Memory B cell (primary cell): ENCODE measurements at places on chromosomes 5 and 9.

DNA sequence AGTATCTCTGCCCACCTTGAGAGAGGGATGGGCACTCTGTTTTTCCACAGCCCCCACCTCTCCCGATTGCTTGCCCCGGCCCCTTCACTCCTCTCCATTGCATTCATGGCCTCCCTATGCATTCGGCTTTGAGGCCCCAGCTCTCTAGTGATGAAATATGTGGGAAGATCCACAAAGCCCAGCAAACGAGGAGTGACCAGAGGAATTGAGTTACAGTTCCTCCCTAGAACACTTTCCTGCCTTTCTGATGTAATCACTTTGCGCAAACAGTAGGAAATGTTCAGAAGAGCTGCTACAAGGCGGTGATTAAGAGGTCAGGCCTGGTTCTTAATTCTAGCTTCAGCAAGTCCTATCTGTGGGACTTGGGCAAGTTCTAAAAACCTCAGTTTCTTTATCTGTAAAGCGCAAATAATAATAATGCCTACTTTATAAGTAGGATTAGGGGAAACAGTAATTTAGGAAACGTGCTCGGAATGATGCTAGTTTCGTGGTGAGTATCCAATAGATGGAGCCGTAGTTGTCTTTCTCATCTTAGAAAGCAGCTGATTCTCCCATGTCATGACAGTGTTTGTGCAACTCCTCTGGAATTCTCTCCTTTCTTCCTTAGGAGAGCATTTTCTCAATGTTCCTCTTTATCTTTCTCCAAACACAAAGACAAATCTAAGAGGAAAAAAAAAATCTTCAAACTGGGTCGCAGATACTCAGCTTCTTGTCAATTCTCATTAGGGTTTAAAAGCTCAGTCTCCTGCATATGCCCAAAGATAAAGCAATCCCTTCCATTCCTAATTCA, 99.5 kb upstream of the MSX2 start:
- no peak for DNase-seq

DNA sequence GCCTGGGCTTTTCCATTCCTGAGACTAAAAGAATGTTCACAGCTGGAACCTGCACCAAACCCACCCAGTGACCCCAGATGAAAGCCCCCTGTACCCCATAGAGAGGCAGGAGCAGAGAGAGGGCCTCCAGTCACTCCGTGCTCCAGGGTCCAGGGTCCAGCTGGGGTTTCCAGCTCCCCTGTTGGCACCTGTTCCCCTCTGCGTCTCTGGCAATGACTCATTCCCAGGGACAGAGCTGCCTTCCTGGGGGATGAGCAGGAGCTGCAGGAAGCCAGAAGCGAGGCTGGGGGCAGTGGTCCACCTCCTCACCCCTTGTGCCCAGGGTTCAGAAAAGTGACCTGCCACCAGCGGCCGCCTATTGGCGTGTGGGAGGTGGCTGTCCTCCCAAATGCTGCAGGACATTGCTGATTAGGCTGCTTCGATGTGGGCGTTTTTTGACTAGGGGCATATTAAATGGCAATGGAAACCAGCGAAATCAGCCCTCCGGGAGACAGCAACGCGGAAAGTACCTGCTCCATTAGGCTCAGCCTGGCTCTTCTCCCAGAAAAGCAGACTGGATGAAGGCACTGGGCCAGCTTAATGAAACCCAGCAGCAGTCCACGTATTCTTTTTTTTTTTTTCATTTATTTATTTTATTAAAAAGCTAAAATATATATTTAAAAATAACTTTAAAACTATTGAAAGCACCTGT, 97.4 kb downstream of the DAP start:
- DNase-seq, result no peak

GRCh38 chr5:10678244-10678643, 82.8 kb downstream of the DAP start:
- DNase-seq, result no peak

DNA sequence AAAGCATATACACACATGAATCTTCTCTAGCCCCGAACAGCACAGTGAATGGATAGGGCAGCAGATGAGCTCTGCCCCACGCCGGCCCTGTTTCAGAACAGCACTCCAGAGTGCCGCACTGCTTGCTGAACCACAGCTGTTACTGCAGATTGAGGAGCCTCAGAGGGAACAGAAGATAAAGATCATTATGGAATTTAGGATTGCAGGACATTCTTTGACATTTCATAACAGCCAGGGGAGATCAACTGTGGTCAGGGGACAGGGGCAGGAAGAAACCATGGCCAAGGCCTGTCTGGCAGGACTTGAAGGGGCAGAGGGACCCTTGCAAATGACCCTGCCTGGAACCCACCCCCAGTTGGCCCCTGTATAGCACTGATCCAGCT, 20.6 kb downstream of the IRF1 start:
- DNase-seq, result no peak

DNA sequence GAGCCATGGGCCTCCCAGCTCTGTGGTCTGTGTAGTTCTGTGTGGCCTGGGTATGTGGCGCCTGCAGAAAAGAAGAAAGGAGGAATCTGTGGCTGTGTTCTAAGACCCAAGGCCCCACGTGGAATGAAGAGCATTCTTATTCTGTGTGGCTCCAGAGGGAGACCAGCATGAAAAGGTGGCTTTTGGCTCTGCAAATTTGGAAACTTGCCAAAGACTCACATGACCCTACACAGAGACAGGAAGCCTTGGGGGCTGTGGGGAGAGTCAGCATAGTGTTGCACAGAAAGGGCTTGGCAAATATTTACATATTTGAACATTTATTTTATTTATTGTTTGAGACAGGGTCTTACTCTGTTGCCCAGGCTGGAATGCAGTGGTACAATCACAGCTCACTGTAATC, 193.3 kb downstream of the TMEM38B start:
- no peak for DNase-seq

GRCh38 chr5:10552183-10553143, 11.4 kb upstream of the ANKRD33B start:
- DNase-seq, result no peak

DNA sequence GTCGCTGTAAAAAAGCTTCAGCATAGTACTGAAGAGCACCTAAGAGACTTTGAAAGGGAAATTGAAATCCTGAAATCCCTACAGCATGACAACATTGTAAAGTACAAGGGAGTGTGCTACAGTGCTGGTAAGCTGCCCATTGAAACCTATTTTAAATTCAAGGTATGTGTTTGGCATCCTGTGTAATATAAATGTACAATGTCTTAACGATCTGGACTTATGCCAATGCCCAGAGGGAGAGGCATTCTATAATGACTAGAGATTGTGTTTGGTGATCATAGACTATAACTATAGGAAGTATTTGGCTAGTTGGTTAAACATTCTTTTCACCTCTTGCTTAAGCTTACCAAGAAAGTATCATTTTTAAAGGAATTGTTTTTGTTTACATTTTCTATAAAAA, 95.7 kb downstream of the INSL6 start:
- DNase-seq, result no peak

GRCh38 chr5:87413343-87413645, 564 bp upstream of the CCNH start:
- DNase-seq, result no peak

- DNase-seq, result no peak
Observed at GRCh38 chr9:114745108-114745848, 60.6 kb downstream of the TNFSF15 start.

- no peak for DNase-seq
Observed at GRCh38 chr5:9799606-9800005, 169.5 kb upstream of the TAS2R1 start.

DNA sequence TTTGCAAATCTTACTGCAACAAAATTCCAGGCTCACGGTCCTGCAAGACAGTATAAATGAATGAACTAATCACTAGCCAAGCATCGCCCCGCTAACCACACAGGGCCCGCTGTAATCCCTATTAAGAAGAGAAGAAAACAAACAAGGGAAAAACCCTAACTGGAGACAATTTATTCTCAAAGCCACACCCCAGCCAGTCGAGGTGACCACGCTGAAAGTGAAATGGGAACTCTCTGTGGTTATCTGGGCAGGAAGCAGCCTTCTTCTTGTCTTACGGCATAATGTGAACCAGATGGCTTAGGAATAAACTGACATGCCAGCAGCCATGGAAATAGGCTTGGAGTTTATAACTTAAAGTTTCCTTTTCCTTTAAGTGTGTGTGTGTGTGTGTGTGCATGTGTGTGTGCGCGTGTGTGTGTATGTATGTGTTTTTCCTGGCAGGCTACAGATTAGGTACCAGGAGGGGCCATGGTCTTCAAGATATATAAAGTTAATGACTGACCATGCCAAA, 120.2 kb downstream of the SEMA6A start:
- no peak for DNase-seq

DNA sequence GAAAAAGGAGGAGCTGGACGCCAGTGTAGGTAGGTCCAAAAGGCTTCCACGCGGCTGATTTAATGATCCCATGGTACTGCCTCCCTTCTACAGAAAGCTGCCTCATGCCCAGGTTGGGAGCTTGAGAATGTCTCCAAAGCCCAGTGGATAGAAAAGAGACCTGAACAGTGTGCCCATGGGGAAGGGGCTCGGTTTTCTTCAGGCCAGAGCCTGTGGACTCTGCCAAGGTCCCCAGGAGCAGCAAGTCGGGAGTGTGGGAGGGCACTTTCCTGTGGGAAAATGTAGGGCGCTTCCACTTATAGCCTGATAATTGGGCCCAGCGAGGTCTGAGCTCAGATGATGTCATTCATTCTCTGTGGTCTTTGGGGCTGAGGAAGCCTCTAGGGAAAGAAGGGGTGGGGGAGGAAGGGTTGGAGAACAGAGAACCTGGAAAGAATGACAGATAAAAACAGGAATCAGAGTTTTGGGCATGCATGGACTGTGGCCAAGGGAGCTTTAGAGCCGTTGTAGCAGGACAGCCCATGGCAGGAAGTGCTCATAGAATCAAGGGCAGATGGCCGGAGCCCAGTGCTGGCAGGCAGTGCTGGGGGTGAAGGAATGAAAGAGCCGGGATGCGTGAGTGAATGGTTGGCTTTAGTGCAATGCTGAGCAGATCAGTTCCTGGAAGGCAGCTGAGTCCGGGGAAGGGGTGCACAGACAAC, 42.5 kb upstream of the SH3PXD2B start:
- no peak for DNase-seq

DNA sequence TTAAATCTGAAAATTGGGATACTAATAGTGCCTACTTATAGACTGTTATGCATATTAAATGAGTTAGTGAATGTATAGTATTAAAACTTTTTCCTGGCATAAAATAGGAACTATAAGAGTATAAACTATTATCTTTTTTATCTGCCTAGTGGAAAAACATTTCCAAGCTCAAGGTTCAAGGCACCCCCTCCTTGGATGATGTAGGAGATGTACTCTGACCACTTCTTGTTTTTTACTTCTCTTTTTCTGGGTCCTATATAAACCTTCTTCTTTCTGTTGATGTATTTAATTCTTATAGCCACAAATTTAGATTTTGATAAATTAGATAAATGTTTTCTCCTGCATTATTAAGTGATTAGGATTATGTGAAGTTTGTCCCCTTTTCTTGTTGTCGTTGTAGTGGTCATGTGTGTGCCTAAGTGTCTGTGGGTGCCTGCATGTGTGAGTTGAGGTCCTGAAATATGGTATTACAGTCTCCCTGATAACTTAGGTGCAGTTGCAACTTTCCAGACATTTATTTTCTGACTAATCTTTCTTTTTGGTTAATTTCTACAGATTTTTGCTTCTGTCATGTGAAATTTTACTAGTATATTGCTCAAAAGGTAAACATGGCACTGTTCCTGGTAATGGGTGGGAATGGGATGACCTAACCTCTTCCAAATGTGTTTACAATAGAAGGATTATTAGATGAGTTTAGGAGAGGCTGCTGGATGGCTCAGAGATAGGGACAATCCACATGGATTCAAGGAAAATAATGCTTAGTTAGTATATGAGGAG, 160.8 kb upstream of the CDKN2B start:
- DNase-seq, result no peak

GRCh38 chr9:87725356-87725899, 491 bp upstream of the CTSL start:
- no peak for DNase-seq

DNA sequence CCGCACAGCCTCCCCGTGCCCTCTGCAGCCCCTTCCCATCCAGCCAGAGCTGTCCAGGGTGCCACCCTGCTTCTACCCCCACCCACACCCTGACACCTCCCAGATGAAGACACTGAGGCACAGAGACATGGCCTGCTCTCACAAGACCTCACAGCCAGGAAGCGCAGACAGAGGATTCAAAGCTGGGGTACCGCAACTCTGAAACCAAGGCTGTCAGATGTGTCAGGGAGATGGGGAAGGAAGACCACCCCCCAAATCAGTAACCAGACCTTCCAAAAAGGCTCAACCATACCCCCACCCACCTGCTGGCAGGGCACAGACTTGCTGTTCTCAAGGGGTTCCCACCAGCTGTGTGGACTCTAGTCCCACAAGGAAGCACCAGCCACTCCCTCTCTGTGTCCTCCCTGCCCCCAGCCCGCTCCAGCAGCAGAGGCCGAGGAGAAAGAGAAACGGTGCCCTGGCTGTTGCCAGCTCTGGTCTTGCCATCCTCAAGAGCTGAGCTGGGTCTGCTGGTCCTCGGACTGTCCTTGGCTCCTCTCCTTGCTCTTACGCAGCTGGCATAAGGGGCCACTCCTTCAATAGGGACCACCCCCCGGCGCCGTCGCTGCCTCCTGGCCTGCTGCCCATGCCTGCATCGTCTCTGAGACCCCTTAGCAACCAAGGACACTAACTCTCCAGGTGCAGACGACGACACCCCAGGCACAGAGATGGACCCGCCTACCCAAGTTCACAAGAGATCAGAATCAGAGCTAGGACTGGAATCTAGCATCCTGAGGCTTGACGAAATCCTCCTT, 699 bp downstream of the AKNA start:
- DNase-seq, result no peak

DNA sequence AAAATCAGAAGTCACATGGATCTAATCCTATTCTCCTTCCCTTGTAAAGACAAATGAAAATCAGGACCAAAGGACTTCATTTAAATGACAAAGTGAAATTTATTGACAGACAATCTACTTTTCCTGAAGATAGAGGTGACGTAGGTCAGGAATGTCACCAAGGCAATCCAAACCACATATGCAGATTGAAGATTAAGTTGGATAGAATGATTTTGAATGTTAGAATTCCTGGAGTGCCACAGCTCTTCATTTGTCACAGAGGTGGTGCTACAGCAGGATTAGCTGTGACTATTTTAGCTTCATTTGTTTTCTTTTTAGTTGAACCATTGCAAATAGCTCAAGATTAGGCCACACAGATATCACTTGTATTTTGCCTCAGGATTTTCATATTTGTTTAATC, 736.0 kb upstream of the ARRDC3 start:
- DNase-seq, result no peak

DNA sequence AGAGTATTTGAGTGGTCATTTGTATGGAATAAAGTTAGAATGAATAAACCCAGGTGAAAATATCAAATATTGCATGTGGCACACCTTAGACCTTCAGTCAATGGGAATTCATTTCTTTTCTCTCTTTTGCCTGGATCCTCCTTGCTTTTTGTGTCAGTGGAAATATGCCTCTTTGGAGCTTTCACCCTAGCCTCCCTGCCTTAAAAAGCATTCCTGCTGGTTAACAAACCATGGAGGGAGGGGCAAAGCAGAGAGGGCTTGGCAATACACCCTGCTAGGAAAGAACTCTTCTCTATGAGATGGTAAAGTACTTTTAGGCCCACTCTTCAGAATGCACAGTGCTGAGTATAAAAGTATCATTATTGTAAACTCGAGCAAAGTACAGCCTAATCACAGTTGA, 383.7 kb downstream of the DMAC1 start:
- DNase-seq, result no peak
